ENCODE measurements at places on chromosomes 4 and X.

- no peak for DNase-seq
Observed at GRCh38 chr4:83009529-83009928, 1.1 kb downstream of the LIN54 start.

- DNase-seq = no peak
Observed at GRCh38 chrX:69321006-69321655, 155.9 kb upstream of the PJA1 start.

DNA sequence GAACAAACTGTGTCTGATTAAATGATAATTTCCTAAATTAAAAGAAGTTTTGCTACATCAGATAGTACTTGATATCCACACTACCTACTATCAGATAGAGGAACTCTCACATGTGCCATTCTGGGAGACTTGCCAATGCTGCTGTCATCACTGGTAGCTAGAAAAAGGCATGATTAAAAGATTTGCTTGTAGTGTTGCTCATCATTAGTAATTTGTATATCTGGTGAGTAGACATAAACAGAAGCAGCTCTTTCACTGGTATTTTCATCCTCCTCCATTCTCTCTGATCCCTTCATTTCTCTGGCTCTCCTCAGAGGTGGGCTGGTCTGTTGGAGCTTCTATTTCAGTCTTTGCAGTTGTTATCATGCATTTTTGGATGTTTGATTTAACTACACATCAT lies 56.0 kb downstream of the SPRY1 start:
- no peak for DNase-seq

- no peak for DNase-seq
Observed at GRCh38 chr4:38967260-38968095, 64.7 kb downstream of the TMEM156 start.
